ENCODE measurements at places on chromosomes 6 and 20.

DNA sequence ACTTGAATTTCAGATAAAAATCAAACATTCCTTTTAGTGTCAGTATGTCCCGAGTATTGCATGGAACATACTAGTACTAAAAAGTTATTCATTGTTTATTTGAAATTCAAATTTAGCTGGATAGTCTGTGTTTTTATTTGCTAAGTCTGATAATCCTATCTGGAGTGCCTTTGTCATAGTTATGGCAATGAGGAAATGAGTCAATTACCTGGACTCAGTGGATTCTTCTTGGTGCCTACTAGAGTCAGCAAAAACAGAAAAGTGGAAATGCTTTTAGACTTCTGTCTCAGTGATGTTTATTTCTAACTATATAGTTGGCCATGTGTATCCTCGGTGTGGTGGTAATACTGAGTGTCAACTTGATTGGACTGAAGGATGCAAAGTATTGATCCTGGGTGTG, 121.3 kb upstream of the EEF1E1 start:
- DNase-seq: no peak

DNA sequence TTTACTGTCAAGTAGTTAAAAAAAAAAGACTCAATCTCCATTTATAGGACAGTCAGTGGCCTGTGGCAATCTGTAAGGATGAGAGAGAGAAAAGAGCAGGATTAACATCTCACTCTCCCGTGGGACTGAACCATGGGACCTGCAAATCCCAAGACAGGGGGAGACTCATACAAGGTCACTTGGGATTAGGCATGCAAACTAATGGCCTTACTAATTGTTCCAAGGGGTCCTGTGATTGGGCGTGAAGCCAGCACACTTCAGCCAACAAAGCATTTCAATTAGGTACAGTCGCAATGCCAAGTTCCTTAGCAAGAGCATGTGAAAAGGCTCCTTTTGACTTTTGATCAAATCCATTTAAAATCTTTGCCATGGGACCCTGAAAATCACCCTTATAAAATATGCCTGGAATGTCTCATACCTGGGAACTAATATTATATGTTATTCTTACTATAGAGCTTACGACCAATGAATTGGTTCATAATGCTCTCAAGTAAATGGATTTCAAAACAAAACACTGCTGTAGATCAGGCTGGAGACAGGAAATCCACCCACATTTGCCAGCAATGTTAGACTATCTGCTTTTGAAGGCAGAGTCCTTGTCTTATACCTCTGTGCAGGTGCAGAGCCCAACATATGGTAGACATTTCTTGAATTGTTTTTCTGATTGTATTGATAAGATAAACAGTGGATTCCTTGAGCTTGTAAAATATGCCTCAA, 412.5 kb downstream of the GJA1 start:
- DNase-seq: no peak

DNA sequence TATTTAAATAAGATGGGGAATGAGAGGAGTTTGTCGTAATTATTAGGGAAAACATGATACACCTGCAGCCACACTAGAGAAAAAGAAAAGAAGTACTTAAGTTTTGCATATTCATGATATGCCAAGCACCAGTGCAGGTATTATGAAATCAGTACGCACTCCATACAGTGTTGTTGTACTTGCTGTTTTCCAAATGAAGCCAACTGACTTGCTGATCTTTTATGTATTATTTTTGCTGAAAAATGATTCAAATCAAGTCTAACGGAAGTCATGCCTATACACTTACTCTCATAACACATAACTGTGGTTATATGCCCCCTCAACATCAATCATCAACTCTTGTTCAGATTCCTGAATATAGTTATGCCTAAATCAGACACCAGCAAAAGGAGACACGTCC, 584.9 kb upstream of the EYS start:
- no peak for DNase-seq

- DNase-seq: no peak
Measured at GRCh38 chr20:53515749-53516148, 77.9 kb downstream of the ZNF217 start.

- no peak for DNase-seq
Measured at GRCh38 chr6:93575495-93576267, 156.3 kb upstream of the EPHA7 start.

GRCh38 chr6:72974276-72974675, 251.0 kb downstream of the KHDC1L start:
- no peak for DNase-seq

- no peak for DNase-seq
Measured at GRCh38 chr6:78629836-78630235, 237.5 kb upstream of the IRAK1BP1 start.

DNA sequence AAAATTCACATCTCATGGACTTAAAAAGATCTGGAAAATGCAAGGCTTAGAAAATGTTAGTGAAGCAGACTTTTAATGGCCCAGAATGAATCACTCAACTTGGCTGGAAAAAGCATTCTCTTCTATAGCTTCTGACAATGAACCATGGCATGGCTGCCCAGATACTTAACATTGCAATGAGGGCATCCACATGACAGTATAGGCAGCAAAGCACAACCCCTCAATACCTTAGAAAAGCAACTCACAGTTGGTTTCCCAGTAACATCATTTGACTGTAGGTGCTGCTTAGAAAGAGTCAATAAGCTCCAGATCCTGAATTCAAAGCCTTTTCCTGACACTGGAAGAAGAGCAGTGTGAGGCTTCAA, 155.8 kb downstream of the EYA4 start:
- no peak for DNase-seq

- no peak for DNase-seq
Measured at GRCh38 chr20:58712806-58713731, 20.5 kb downstream of the NPEPL1 start.

DNA sequence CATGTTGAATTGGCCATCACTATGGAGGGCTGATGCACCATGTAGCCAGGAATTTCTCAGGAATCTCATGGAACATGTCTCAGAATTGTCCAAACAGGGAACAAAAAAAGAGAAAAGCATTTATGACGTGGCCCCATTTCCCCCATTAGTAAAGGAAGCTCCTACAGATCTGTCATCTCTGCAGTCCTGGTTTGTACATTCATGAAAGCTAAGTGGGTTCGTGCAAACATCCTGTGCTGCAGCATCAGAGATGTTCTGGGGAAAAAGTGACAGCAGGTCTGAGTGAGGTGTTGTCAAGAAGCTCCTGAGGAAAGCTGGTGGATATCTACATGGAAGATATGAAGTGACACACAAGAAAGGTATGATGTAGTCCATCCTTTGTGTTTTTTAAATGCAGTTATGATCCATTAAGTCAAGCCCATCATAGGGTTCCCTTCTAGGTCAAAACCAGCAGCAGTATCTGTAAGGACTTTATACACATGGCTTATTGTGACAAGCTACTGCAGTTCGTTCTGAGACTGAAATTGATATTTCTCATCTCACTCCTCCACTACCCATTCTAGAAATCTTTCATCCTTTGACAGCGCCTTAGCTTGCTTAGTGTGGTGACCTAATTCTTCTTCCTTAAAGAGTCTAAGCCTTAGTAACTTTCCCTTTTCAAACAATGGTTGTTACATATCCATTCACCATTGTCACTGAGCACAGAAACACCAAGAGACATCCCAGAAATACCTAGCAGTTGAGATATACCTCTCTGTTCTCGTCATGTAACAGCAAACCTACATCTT, 200.0 kb upstream of the TCF21 start:
- DNase-seq: no peak

Data from activated CD8-positive, alpha-beta memory T cell treated with anti-CD3 and anti-CD28 coated beads, Interleukin-2, amount 50 U/mL, for 48 hours (primary cell).